MM.1S (cell line): ENCODE measurements at places on chromosomes 5 and 9.

GRCh38 chr5:176157656-176158055 is 80.6 kb upstream of the SIMC1 start:
- no peaks in the 10 kb centered on the region for H3K27me3 ChIP-seq
- H3K36me3 ChIP-seq = no peaks in the 10 kb centered on the region
- no peak overlapping the region for H3K4me3 ChIP-seq
- no peaks in the 10 kb centered on the region for H3K4me1 ChIP-seq
- DNase-seq = no peak

DNA sequence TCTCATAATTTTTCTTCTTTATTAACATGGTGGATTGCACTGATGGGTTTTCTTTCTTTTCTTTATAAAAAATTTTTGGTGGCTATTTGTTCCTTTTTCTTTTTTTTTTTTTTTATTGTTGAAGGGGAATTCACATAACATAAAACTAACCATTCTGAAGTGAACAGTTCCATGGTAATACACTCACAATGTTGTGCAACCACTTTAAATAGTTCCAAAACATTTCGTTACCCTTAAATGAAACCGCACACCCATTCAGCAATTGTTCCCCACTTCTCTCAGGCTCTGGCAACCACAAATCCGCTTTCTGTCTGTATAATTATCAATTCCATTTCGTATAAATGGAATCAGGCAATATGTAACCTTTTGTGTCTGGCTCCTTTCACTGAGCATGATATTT is 11.7 kb upstream of the SETX start:
- no peaks in the 10 kb centered on the region for H3K36me3 ChIP-seq
- no peak for DNase-seq
- no peak overlapping the region for H3K4me3 ChIP-seq
- H3K4me1 ChIP-seq = no peaks in the 10 kb centered on the region
- no peak overlapping the region for H3K27ac ChIP-seq

DNA sequence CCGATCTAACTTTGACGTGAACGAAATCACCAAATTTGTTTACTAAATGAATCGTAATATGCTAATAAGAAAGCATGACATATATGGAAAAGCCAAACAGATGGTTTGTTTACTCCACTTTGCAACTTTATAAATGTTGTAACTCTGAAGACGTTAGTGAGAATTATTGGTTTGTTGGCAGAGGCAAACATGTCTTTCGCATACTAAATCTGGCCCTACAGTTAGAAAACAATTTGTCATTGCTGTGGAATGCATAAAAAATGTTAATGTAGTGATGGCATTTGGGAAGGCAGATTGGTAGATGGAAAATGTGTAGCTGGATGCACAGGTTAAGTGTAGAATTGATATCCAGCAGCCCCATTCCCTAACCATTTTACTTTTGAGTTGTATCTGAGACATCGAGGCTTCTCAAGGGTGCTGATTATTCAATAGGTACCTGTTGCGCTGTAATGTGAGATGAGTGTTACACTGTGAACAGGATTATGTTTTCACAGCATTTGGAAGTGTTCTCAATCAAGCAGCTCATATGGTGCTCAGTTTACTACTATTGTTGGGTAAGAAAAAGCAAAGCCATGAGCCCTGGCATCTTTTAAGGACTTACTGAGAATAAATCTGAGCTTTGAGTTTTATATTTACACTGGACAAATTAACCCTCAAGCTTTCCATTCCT is 444.8 kb downstream of the BNC2 start:
- H3K36me3 ChIP-seq = no peaks in the 10 kb centered on the region
- H3K4me3 ChIP-seq = no peak overlapping the region
- no peaks in the 10 kb centered on the region for H3K27me3 ChIP-seq
- no peak for DNase-seq

DNA sequence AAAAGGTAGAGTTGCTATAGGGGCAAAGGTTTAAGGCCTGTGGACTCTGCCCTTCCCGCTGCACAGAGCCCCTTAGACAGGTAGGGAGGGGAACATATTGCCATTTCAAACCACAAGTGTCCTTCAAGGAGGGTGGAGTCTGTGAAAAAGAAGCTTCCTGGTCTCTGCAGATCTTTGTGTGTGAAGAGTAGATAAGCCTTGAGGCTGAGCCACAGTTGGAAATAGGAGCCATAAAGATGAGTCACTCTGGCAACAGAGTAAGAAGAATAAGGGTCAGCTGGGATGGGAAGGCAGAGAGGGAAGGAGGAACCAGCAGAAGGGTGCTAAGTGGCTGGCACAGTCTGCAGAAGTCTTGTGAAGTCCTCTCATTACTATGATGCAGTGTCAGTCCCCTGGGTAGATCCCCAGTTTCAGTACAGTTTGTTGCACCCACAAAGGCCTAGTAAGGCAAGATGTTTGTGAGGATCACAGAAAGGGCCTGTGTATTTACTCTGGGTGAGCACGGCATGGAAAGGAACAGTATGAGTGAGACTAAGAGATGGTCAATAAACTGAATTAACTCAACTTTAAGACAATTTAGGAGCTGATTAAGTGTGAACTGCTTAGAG is 18.1 kb downstream of the GRXCR2 start:
- DNase-seq = no peak
- no peak overlapping the region for H3K27ac ChIP-seq
- no peaks in the 10 kb centered on the region for H3K27me3 ChIP-seq
- H3K4me3 ChIP-seq = no peak overlapping the region
- H3K36me3 ChIP-seq = no peaks in the 10 kb centered on the region

DNA sequence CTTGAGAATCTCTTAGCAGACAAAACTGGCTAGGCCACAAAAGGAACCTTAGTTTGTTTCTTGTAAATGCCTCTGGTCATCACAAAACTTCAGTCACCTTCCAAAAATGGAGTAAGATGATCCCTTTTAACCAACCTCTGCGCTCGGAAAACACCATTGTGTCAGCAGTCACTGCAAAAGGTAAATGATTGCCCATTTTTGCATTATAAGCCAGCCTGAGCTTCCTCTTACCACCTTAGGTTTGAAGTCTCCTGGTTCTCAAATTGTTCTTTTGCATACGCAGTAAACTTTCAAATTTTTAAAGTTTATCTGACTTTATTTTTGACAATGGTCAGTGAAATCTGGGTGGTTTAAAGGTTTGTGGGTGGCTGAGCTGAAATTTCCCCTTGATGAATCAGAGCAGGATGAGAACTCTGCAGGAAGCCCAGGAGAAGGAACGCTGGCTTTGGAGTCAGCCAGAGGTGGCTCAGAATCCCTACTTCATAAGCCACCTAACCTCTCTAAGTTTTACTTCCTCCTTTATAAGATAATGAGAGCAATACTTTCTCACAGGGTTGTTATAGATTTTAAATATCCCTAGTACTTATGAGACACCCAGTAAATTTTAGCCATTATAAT is 131.4 kb downstream of the MED10 start:
- H3K4me1 ChIP-seq = no peaks in the 10 kb centered on the region
- no peak overlapping the region for H3K4me3 ChIP-seq
- H3K27ac ChIP-seq = no peak overlapping the region
- H3K36me3 ChIP-seq = no peaks in the 10 kb centered on the region
- no peaks in the 10 kb centered on the region for H3K27me3 ChIP-seq
- DNase-seq = no peak

GRCh38 chr5:39816156-39816845 is 391.5 kb upstream of the DAB2 start:
- H3K27ac ChIP-seq = no peak overlapping the region
- no peaks in the 10 kb centered on the region for H3K27me3 ChIP-seq
- H3K4me3 ChIP-seq = no peak overlapping the region
- no peaks in the 10 kb centered on the region for H3K4me1 ChIP-seq
- no peak for DNase-seq

GRCh38 chr9:87665505-87665904 is 60.4 kb upstream of the CTSL start:
- H3K27me3 ChIP-seq = no peaks in the 10 kb centered on the region
- H3K27ac ChIP-seq = no peak overlapping the region
- H3K4me1 ChIP-seq = no peaks in the 10 kb centered on the region
- H3K4me3 ChIP-seq = no peak overlapping the region
- H3K36me3 ChIP-seq = 0 out of 2 replicates have a peak, but pooled peaks cover 8% of the 10 kb centered on the region
- no peak for DNase-seq

- no peak overlapping the region for H3K27ac ChIP-seq
- H3K27me3 ChIP-seq = no peaks in the 10 kb centered on the region
- DNase-seq = no peak
- no peaks in the 10 kb centered on the region for H3K36me3 ChIP-seq
- peaks cover 6% of the 10 kb centered on the region; the same call in 1 of the 2 replicates for H3K4me1 ChIP-seq
- no peak overlapping the region for H3K4me3 ChIP-seq
Observed at GRCh38 chr9:93115486-93116071, 18.5 kb downstream of the NINJ1 start.

GRCh38 chr5:52328220-52328806 is 459.4 kb upstream of the ITGA1 start:
- no peaks in the 10 kb centered on the region for H3K36me3 ChIP-seq
- no peak for DNase-seq
- no peak overlapping the region for H3K4me3 ChIP-seq

- DNase-seq = no peak
- no peaks in the 10 kb centered on the region for H3K27me3 ChIP-seq
Observed at GRCh38 chr5:173397516-173397915, 69.3 kb upstream of the STC2 start.

GRCh38 chr9:97873882-97874281 is 20.9 kb downstream of the FOXE1 start:
- H3K27ac ChIP-seq = no peak overlapping the region
- no peak overlapping the region for H3K4me3 ChIP-seq
- no peaks in the 10 kb centered on the region for H3K36me3 ChIP-seq
- DNase-seq = no peak

- DNase-seq = no peak
- no peaks in the 10 kb centered on the region for H3K27me3 ChIP-seq
- no peak overlapping the region for H3K27ac ChIP-seq
- no peaks in the 10 kb centered on the region for H3K36me3 ChIP-seq
- no peak overlapping the region for H3K4me3 ChIP-seq
- H3K4me1 ChIP-seq = peaks cover 28% of the 10 kb centered on the region
Observed at GRCh38 chr9:109411069-109411761, 86.9 kb downstream of the PTPN3 start.

- H3K4me3 ChIP-seq = no peak overlapping the region
- H3K27ac ChIP-seq = no peak overlapping the region
- H3K4me1 ChIP-seq = peaks cover 4% of the 10 kb centered on the region; the same call in 1 of the 2 replicates
- no peaks in the 10 kb centered on the region for H3K27me3 ChIP-seq
- no peak for DNase-seq
Observed at GRCh38 chr9:127170103-127170502, 47.7 kb upstream of the ANGPTL2 start.

DNA sequence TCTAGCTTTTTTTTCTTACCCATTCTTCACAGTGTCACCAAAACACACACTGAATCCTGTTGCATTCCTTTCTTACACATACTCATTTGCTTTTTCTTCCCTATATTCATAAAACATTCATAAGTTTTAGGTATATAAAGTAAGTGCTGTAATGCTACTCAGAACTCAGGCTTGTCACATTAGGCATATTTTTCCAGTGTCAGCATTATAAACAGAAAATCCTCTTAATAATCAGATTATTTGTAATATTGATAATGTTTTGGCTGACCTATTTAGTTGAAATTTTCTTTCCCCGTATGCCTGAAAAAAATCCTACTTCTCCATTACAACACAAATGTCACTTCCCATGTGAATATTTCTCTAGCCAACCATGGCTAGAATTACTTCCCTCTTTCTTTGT is 743.0 kb upstream of the NUDT12 start:
- H3K4me3 ChIP-seq = no peak overlapping the region
- DNase-seq = no peak
- H3K27ac ChIP-seq = no peak overlapping the region
- no peaks in the 10 kb centered on the region for H3K4me1 ChIP-seq
- H3K27me3 ChIP-seq = no peaks in the 10 kb centered on the region

DNA sequence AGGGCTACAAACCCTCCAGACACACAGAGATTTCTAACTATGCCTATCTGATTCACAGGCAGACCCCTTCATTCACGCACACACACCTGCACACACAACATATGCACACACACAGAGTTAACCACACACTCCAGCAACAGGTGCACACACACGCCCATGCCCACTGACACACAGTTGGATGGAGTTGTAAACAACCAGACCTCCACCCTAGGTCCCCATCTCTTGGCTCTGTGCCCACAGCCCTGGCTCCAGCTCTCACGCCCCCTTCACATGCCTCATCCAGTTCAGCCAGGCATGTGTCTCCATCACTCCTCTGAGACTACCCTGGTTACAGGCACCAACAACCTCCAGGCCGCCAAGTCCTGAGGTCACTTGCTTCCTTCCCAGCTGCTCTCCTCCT is 61.1 kb downstream of the PSD2 start:
- H3K27ac ChIP-seq = no peak overlapping the region
- H3K36me3 ChIP-seq = no peaks in the 10 kb centered on the region
- H3K4me3 ChIP-seq = no peak overlapping the region
- H3K27me3 ChIP-seq = no peaks in the 10 kb centered on the region

DNA sequence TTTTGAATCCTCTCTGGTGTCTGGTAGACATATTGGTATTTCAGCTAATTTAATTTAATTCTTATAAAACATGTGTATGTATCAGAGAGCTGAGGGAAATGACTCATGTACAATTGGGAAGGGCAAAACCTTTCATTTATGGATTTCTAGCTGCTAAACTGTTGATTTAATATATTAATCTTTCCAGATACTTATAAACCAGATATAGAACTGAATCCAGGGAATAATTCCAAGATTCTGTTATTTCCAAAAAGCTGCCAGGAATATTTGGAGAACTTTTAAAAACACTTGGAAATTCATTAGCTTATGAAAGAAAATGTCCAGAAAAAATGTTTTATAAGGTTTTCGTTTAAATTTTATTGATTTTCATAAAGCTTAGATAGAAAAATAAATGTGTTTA is 295.5 kb downstream of the YTHDC2 start:
- H3K4me1 ChIP-seq = no peaks in the 10 kb centered on the region
- H3K36me3 ChIP-seq = no peaks in the 10 kb centered on the region
- no peaks in the 10 kb centered on the region for H3K27me3 ChIP-seq
- DNase-seq = no peak
- no peak overlapping the region for H3K4me3 ChIP-seq

- no peak for DNase-seq
- H3K4me3 ChIP-seq = no peak overlapping the region
- no peaks in the 10 kb centered on the region for H3K36me3 ChIP-seq
Observed at GRCh38 chr5:39426746-39427105, 1.9 kb upstream of the DAB2 start.

GRCh38 chr5:11148810-11149539 is 387.9 kb upstream of the DAP start:
- H3K4me1 ChIP-seq = no peaks in the 10 kb centered on the region
- no peaks in the 10 kb centered on the region for H3K27me3 ChIP-seq
- H3K36me3 ChIP-seq = no peaks in the 10 kb centered on the region
- H3K27ac ChIP-seq = no peak overlapping the region
- no peak for DNase-seq
